Osteocyte (in vitro differentiated cells): ENCODE measurements at places on chromosomes 3 and 15. TPM values are rescaled to one million over a fixed set of nuclear protein-coding genes. Genes with fewer than 3 reads are reported as not detected.

DAPK2 gene
- 17.6 and 17.7 TPM in 2 replicates for total RNA-seq

ACP3 gene
- total RNA-seq: not detected in 2 replicates

PPP2R3A gene
- 18.7 and 19.2 TPM in 2 replicates for total RNA-seq

CHRNA5 gene
- 0.55 and 1.1 TPM in 2 replicates for total RNA-seq

NR2F2 gene
- total RNA-seq: 286 and 292 TPM in 2 replicates

MASP1 gene
- total RNA-seq: not detected in 2 replicates

GPR62 gene
- not detected in 2 replicates for total RNA-seq

THPO gene
- total RNA-seq: not detected in 2 replicates

RYK gene
- 68.1 and 70.7 TPM in 2 replicates for total RNA-seq

FBLN2 gene
- 215 and 251 TPM in 2 replicates for total RNA-seq

OIP5 gene
- total RNA-seq: 2.4 and 3.1 TPM in 2 replicates

SOX14 gene
- total RNA-seq: not detected in 2 replicates

ELL3 gene
- total RNA-seq: 1.6 and 2.3 TPM in 2 replicates

GP5 gene
- total RNA-seq: 0.10 TPM in 1 of 2 replicates, not detected in the other

DENND6A gene
- 24.8 and 26.2 TPM in 2 replicates for total RNA-seq

SMAD6 gene
- 14.6 and 17.5 TPM in 2 replicates for total RNA-seq

FANCD2OS gene
- not detected in 2 replicates for total RNA-seq

B3GALNT1 gene
- total RNA-seq: 15.0 and 18.5 TPM in 2 replicates

THSD4 gene
- 4.5 and 5.7 TPM in 2 replicates for total RNA-seq

P2RY1 gene
- total RNA-seq: 0.67 and 0.91 TPM in 2 replicates

PP2D1 gene
- total RNA-seq: not detected in 2 replicates

KIF15 gene
- total RNA-seq: 2.7 and 3.1 TPM in 2 replicates

SCN11A gene
- 0.08 and 0.18 TPM in 2 replicates for total RNA-seq

LRRC31 gene
- not detected in 2 replicates for total RNA-seq

SLC38A3 gene
- 3.9 and 4.5 TPM in 2 replicates for total RNA-seq
